Effector CD4-positive, alpha-beta T cell (primary cell): ENCODE measurements at places on chromosomes 11 and 22.

GRCh38 chr11:133549826-133550225 is 17.5 kb upstream of the OPCML start:
- no peak for DNase-seq

DNA sequence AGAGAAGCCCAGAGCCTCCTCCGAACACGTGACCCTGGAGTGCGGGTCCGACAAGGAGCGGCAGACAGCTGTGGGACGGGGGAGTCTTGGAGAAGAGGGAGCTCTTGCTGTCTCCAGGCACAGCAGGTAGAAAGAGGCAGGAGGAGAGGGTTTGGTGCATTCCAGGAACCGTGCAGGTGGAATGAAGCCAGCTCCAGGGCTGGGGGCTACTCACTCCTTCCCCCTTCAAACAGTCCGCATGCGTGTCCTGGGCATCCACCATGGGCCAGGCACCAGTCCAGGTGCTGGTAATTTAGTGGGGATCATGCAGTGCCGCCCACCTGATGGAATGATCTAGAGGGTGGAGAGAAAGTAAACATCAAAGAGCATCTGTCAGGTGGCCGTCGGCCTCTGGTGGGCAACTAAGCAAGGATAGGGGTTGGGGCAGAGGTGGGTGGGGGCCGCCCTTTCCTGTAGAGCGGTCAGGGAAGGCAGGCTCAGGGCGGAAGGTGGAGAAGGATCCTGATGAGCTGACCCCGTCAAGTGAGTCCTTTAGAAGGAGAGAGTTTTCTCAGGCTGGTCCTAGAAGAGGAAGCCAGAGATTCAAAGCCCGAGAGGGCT is 850.0 kb downstream of the TBC1D22A start:
- no peak for DNase-seq

- DNase-seq: no peak
These were observed 35.0 kb downstream of the PPFIBP2 start for GRCh38 chr11:7548659-7549274.

GRCh38 chr11:129779342-129779741 is 36.3 kb upstream of the TMEM45B start:
- DNase-seq: no peak

GRCh38 chr22:24807284-24807950 is 1.4 kb downstream of the SGSM1 start:
- DNase-seq: no peak

DNA sequence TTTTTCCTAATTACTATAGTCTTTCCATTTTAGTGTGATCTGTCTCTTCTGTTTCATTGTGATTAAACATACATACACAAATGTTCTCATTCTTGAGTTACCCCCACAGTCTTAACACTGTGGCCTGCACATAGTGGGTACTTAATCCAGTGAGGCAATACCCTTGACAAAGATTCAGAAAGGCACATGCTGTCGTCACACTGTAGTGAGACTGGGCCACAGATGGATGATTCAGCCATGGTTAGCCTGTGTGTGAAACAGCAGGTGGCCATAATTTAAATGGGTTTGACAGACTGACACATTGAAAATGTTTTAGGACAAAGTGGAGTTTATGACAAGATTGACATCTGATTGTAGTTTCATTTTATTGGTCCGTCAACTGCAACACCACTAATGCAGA is 313.1 kb downstream of the C11orf87 start:
- DNase-seq: no peak

DNA sequence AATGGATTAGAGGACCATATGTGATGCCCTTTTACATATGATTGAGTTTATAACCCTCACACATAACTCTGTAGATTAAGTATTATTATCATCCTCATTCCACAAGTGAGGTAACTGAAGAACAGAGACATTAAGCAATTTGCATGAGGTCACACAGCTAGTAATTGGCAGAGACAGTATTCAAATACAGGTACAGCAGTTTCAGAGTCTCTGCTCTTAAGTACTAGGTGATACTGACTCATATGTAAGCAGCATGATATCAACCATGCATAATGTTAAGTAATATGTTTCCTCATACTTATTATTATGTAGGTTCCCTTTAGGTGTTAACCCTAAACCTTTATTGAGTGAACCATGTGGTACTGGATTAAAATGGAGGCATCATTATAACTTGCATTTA is 1562.4 kb upstream of the RAG2 start:
- DNase-seq: no peak

- DNase-seq: no peak
These were observed 187.5 kb upstream of the ZBED5 start for GRCh38 chr11:11045156-11045930.

DNA sequence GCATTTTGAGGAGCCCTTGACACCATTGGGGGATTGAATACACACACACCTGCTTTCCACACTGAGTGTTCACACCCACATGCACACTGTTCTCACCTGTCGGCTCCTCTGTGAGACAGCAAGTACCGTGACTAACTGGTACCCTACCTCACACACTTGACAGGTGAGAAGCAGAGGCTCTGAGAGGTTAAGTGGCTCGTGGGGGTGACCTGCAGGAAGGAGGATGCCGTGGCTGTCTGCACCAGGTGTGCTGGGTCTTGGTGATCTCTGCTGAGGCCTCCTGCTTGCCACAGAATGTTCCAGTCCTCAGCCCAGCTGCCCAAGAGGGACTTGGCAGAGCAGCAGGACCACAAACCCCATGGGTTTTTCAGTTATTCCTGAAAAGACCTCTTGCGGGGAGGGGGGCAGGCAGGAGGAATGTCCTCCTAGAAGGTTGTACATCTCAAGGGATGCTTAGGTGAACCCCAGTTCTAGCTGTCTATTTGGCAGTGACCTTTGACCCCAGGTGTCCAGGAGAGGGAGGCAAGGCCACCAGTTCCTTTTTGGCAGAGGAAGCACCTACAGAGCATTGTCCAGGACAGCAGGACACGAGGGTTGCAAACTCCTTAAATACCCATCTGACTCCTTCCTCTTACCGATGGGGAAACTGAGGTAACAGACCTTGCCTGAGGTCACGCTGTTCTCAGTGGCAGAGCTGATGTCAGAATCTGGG is 66.0 kb downstream of the SHISAL1 start:
- DNase-seq: no peak

GRCh38 chr11:102453302-102453695 is 734 bp upstream of the TMEM123 start:
- no peak for DNase-seq

- no peak for DNase-seq
These were observed 163.4 kb downstream of the ADAMTS15 start for GRCh38 chr11:130611791-130612251.

DNA sequence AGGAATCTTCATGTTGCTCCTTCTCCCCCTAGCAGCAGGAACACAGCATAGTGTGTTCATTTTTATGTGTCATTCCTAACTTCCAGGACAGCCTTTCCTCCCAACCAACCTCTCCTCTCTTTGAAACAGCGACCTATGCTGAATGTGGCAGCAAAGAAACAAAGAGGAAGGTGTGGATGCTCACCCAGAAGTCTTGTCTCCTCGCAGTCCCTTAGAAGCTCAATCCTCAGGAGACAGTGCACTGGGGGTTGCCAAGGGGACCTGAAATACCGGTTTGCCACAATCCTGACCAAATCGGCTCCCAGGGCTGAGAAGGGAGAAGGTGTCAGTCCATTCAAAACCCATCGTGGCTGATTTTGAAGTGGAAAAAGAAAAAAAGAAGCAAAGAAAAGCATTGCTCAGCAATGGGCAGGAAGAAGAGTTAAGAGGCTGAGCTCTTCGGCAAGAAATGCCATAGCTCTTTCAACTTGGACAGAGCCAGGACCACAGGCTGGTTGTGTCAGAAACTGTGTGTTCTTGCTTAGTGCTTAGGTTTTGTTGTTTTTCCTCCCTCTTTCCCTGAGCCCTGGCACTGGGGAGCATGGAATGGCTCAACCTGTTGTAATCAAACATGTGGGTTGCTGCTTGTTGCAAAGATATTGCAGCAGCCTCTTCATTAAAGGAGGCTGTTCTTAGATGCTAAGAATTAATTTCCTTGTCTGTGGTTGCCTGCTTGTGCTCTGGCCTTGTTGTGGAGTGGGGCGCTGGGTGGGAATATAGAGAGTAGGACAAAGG is 30.4 kb upstream of the TENM4 start:
- no peak for DNase-seq

DNA sequence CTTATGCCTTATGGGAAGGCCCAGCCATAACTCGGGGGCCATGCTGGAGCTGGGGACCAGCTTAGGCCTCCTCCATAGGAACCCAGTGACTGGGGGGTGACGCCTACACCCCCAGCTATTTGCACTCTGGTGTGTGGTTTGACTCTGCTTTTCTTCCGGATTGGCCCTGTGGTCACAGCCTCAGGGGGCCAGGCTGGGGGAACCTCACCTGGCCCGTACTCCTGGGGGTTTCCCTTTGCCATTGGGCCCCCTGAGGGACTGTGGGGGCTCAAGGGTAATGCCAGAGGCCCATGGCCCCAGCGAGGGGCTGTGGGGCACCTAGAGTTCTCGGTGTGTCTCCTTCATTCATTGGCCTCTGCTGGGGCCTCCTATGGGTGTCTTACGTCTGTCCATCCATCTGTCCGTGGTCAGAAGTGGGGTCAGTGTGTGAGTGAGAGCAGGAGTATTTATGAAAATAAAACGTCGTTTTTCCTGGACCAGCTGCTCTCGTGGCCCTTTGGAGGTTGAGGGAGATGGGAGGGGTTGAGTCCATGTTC is 6.3 kb upstream of the SH3BP1 start:
- no peak for DNase-seq

DNA sequence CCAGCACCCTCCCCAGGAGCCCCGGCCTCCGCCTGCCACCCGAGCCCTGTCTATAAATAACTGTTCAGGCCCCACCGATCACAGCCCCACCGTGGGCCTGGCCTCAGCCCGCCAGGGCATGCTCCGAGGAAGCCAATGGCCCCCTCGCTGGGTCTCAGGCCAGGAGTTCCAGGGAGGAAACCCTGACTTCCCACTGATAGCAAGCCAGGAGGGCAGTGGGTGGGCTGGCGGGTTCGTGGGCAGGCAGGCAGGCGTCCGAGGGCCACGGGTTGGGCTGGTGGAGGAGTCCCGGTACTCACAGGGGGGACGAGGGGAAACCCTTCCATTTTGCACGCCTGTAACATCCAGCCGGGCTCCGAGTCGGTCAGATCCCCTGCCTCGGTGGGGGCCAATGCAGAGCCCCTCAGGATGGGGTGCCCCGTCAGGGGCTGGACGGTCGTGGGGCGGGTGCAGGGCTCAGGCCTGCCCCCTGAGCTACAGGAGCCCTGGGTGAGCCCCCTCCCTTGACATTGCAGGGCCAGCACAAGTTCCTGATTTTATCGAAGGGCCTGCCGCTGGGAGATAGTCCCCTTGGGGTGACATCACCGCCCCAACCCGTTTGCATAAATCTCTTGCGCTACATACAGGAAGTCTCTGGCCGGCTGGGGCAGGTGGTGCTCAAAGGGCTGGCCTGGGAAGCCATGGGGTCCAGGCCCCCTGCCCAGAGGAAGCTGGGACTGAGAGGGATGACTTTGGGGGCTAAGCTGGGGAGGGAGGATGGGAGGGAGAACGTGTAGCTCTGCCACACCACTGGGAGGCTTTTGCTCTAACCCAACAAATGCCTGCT is at the start of gene SPI1:
Gene SPI1, minus strand, starts transcription at position 538 of the 826 bp plus-strand sequence. Its CDS starts 194 bp downstream, at position 344.
- no peak for DNase-seq

DNA sequence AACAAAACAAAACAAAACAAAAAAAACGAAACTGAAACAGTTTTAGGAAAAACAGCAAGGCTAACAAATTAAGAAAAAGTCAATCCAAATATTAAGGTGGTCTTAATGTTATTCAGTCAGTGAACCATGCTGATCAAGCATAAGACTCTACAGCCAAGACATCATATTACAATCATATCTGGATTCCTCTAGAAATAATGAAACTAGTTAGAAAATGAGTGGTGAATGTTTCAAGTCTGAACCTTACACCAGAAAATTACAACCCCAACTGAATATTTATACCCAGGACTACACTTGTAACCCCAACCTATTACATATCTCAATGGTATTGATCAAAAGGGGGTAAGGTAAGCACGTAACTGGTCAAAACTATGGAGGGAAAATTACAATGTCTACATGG is 48.8 kb downstream of the ACAT1 start:
- DNase-seq: no peak

DNA sequence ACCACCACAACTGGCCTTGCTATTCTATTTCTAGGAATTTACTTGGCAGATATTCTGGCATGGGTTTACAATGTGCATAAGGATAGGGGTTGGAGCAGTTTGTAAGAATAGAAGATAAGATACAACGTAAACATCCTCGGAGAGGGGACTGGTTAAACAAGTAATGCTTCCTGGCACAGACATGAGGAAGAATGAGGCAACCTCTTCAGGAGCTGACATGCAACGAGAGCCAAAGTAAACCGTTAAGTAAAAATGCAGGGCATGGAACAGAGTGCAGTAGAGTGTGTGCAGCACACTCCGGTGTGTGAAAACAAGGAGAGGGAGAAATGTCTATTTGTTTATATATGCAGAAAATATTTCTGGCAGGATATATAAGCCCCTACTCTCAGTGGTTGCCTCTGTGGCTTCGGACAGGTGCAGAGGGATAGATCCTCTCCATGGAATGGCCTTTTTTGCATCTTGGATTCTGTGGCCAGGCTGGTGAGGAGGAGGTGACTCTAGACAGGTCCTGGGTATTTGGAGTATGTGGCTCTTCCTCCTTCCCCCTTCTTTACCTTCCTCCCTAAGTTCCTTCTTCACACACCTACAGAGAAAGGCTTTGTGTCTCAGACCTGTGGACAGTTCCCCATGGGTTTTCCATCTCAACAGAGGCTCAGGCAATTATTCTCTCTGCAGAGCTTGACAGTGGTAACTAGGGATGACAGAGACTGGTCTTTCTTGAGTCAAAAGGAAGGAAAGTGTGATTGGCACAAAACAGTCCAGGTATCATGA is 2.5 kb downstream of the RAB36 start:
- DNase-seq: no peak

DNA sequence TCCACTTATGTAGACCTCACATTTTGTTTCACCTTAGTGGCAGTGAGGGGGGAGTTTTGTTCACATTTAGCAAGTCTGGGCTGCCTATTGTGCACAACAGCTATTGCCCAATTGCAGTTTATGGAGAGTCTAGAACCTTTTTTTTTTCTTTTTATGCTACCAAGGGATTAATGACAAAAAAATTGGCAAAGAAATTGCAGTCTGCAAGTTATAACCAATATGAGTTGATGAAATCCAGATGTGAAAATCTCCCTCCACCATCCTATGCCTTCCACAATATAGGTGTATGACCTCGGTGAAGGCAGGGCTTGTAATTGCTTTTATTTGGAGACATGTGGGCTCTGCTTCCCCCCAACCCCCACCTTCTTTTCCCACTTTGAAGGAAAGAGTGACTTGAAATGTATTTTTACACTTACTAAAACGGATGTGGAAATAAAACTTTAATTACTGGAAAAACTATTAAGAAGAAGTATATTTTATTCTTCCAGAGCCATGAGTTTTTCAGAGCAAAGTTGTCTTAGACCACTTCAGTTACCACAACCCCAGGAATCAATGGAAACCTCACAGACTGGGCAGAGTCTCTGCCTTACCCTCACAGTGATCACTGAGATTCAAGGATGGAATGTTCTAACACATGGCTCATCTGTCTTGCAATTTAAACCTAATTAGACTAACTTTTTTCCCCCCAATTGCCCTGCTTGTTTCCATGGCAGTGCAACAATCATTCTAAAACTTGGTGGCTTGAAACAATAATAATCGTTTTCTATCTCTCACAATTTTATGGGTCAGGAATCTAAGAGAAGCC is 120.8 kb upstream of the SLC5A12 start:
- no peak for DNase-seq
